Vagina (tissue), 2 donors: ENCODE measurements at places on chromosomes 5 and 9. TPM values are rescaled to one million over a fixed set of nuclear protein-coding genes. Genes with fewer than 3 reads are reported as not detected.

QRFP gene
- total RNA-seq, result not detected

SLC46A2 gene
- total RNA-seq, result not detected

SPATA31E1 gene
- not detected for total RNA-seq

GRCh38 chr5:15388866-15389265 lies 111.1 kb upstream of the FBXL7 start:
- H3K4me3 ChIP-seq, result no peak overlapping the region
- DNase-seq, result no peak
- no peaks in the 10 kb centered on the region for H3K27me3 ChIP-seq
- no peaks in the 10 kb centered on the region for H3K36me3 ChIP-seq

SPATA31A6 gene
- not detected for total RNA-seq

- no peaks in the 10 kb centered on the region for H3K27me3 ChIP-seq
- no peak overlapping the region for H3K27ac ChIP-seq
- DNase-seq, result no peak
Measured at GRCh38 chr5:13831351-13831750, 113.1 kb downstream of the DNAH5 start.

DNA sequence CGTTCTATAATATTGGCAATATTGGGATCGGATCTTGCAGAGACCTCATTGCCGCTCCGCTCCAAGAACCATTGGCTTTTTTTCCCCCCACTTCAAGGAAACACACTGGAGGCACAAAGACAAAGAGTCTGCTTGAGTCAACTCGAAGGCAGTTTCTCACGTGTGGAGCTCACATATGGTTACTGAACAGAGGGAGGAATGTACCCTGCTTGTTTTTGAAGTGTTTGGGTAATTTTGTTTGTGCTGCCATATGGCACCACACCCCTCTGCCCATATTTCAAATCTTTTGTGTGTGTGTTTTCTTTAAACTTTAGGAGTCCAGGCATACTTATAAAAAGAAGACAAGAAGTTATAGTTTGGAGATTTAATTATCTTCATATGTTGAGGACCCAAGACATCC lies 595.9 kb downstream of the DTWD2 start:
- no peak overlapping the region for H3K4me3 ChIP-seq
- H3K4me1 ChIP-seq, result no peaks in the 10 kb centered on the region
- no peaks in the 10 kb centered on the region for H3K36me3 ChIP-seq
- no peak for DNase-seq

- no peak for DNase-seq
- H3K4me3 ChIP-seq, result no peak overlapping the region
- no peaks in the 10 kb centered on the region for H3K4me1 ChIP-seq
Measured at GRCh38 chr9:120982836-120983235, 56.2 kb upstream of the TRAF1 start.

GALNT12 gene
- 5.4 TPM for total RNA-seq
